Sigmoid colon (tissue), 7 donors: ENCODE measurements at places on chromosomes 6 and 20. TPM values are rescaled to one million over a fixed set of nuclear protein-coding genes. Genes with fewer than 3 reads are reported as not detected.

BMP2 gene
- total RNA-seq = 2.9 TPM

ROMO1 gene
- total RNA-seq = 486 TPM

PRR18 gene
- not detected for total RNA-seq

DNA sequence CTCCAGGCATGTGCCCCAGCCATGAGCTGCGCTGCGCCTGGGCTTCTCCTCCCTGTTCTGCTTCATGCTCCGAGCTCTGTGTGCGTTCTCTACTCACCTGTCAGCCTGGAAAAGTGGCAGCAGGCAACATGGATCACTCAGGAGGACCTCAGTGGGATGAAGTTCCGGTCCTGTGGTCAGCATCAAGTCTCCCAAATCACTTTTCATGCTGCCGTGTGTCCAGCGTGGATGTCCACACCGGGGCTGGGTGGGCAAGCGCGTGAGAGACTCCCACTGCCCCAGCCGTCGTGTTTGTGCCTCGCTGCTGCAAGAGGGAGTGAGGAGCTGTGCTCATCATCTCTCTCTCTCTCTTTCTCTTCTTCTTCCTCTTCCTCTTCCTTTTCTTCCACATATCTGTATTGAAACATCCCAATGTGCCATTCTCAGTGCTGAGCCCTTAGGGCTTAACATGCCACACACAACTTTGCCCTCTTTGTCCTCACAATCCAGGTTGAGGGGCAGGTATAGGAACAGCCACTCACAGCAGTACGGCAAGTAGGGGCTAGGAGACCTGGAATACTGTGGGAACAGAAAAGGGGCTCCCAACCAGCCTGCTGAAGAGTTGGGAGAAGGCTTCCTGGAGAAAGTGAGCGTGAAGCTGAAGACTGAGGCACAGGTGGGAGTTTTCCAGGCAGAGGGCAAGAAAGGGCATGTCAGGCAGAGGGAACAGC lies 3.8 kb upstream of the PDYN start:
- no peak for DNase-seq
- H3K36me3 ChIP-seq = no peaks in the 10 kb centered on the region
- H3K27me3 ChIP-seq = peaks cover 7% of the 10 kb centered on the region
- no peak overlapping the region for H3K4me3 ChIP-seq
- no peak overlapping the region for H3K27ac ChIP-seq
- no peaks in the 10 kb centered on the region for H3K4me1 ChIP-seq

DNA sequence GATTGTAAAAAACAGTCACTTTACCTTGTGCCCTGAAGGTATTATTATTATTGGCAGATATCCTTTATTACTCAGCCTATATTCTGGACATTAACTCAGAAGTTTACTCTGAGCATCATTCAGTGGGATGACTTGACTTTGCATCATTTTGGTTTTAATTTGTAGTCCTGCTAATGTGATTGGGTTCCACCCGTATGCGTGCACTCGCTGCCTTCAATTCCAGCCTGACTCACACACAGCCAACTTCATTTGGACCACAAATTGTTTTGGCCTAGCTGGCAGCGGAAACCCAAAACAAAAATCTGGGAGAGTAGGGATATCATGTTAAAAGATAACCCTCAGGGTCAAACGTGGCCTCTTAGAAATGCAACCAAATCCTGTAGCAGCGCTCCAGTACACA lies 704.4 kb upstream of the SLC35B3 start:
- H3K36me3 ChIP-seq = no peaks in the 10 kb centered on the region
- no peak overlapping the region for H3K27ac ChIP-seq
- H3K27me3 ChIP-seq = no peaks in the 10 kb centered on the region
- no peak for DNase-seq
- H3K4me1 ChIP-seq = peaks cover 4% of the 10 kb centered on the region
- no peak overlapping the region for H3K4me3 ChIP-seq

GRCh38 chr6:135215563-135215962 lies 34.5 kb downstream of the MYB start:
- H3K4me3 ChIP-seq = no peak overlapping the region
- H3K27ac ChIP-seq = no peak overlapping the region
- H3K4me1 ChIP-seq = no peaks in the 10 kb centered on the region
- H3K27me3 ChIP-seq = no peaks in the 10 kb centered on the region
- DNase-seq = no peak

GRCh38 chr20:22241609-22242008 lies 342.8 kb downstream of the FOXA2 start:
- DNase-seq = no peak
- no peaks in the 10 kb centered on the region for H3K36me3 ChIP-seq
- no peaks in the 10 kb centered on the region for H3K4me1 ChIP-seq

DNA sequence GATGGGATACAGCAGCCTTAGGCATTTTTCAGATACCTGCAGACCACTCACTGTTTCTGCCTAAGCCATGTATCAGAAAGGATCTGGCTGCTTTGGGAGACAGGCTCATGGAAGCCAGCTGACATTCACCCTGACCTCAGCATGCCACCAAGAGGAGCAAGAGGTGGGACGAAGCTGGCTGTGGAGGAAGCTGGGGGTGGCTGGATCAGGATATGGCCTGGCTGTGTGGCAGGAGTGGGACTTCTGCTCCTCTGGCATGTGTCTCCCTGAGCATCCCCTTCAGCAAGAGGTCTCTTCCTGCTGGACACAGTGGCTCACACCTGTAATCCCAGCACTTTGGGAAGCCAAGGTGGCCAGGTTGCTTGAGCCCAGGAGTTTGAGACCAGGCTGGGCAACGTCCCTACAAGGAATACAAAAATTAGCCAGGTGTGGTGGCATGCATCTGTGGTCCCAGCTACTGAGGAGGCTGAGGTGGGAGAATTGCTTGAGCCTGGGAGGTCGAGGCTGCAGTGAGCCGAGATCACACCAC lies 897 bp downstream of the ADIG start:
- no peaks in the 10 kb centered on the region for H3K36me3 ChIP-seq
- H3K27me3 ChIP-seq = no peaks in the 10 kb centered on the region
- H3K27ac ChIP-seq = no peak overlapping the region
- H3K4me3 ChIP-seq = no peak overlapping the region
- DNase-seq = no peak
- H3K4me1 ChIP-seq = no peaks in the 10 kb centered on the region

GRCh38 chr6:63904650-63905248 lies 269.1 kb downstream of the PHF3 start:
- no peaks in the 10 kb centered on the region for H3K36me3 ChIP-seq
- H3K27me3 ChIP-seq = no peaks in the 10 kb centered on the region
- H3K4me3 ChIP-seq = no peak overlapping the region
- H3K27ac ChIP-seq = no peak overlapping the region
- H3K4me1 ChIP-seq = no peaks in the 10 kb centered on the region
- DNase-seq = no peak

DNA sequence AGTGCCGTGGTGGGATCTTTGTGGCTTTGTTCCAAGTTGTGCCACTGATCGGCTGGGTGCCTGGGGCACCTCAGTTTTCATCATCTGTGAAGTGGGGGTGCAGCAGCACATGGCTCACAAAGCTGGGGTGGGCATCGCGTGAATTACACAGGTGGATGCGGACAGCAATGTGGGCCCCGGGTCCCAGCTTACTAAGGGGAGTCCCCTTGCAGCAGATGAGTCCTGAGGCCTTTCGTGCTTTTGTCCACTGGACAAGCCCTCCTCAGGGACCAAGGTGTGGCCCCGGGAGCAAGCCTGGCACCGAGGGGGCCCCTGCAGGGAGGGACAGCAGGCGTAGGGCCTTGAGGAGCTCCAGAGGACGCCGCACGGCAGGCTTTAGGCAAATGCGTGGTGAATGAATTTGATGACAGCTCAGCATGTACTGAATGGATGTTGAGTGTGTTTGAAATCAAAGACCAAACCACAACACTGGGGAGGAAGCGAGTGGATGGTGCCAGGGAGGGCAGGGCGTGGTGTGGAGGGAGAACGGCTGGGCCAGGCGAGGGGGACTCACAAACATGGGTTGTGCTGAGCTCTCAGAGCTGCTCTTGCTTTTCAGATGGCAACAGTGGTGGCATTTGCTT lies 53.2 kb downstream of the IRF4 start:
- H3K4me3 ChIP-seq = no peak overlapping the region
- no peaks in the 10 kb centered on the region for H3K4me1 ChIP-seq
- DNase-seq = no peak
- no peaks in the 10 kb centered on the region for H3K27me3 ChIP-seq
- no peaks in the 10 kb centered on the region for H3K36me3 ChIP-seq

DNA sequence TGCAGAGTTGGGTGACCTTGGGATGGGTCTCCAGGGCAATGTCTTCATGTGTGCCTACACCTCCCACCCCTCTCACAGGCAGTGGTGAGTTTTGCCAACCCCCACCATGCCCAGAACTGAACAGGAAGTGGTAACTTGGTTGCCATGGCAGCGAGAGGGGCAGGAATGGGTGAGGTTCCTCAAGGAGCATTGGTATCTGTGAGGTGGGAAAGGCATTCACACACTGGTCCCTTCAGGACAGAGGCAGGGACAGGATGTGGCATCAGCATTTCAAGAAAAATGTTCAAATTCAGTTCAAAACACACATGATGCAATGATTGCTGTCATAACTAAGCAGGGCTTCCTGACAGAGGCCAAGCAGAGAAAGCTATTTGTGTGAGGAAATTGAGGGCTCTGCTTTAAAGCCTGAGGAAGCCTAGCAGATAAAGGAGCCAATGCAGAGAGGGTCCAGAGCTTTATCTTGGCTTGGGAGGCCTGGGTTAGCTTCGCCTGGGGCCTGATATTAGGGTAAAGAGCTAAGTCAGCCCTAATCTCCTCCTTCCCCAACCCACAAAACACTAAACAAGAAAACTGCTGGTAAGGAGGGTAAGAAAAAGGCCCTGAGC lies 551 bp downstream of the TREML2 start:
- no peak overlapping the region for H3K27ac ChIP-seq
- H3K4me1 ChIP-seq = no peaks in the 10 kb centered on the region
- DNase-seq = no peak
- no peaks in the 10 kb centered on the region for H3K27me3 ChIP-seq
- no peaks in the 10 kb centered on the region for H3K36me3 ChIP-seq

- no peak overlapping the region for H3K27ac ChIP-seq
- H3K4me1 ChIP-seq = no peaks in the 10 kb centered on the region
- no peak for DNase-seq
- no peak overlapping the region for H3K4me3 ChIP-seq
- no peaks in the 10 kb centered on the region for H3K27me3 ChIP-seq
Observed at GRCh38 chr6:81589465-81590313, 162.8 kb downstream of the TENT5A start.

- H3K27me3 ChIP-seq = no peaks in the 10 kb centered on the region
- H3K36me3 ChIP-seq = no peaks in the 10 kb centered on the region
- DNase-seq = no peak
- no peaks in the 10 kb centered on the region for H3K4me1 ChIP-seq
- H3K4me3 ChIP-seq = no peak overlapping the region
- no peak overlapping the region for H3K27ac ChIP-seq
Observed at GRCh38 chr6:106910999-106911949, 63.3 kb downstream of the CD24 start.

DNA sequence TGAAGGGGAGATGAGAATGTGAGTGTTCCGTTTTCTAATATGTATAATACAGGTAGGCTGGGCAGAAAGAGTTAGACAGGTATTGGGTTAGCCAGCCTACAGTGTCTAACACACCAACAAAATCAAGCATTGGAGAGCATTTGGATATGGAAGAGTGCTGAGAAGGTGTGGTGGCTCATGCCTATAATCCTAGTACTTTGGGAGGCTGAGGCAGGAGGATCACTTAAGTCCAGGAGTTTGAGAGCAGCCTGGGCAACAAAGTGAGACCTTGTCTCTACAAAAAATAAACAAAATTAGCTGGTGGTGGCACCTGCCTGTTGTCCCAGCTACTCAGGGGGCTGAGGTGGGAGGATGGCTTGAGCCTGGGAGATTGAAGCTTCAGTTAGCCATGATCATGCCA lies 38.6 kb upstream of the SLC23A2 start:
- no peak overlapping the region for H3K4me3 ChIP-seq
- no peak for DNase-seq
- H3K36me3 ChIP-seq = no peaks in the 10 kb centered on the region
- H3K27me3 ChIP-seq = no peaks in the 10 kb centered on the region

GRCh38 chr6:166908811-166909210 lies 47.5 kb downstream of the RNASET2 start:
- H3K27ac ChIP-seq = no peak overlapping the region
- DNase-seq = no peak
- H3K27me3 ChIP-seq = no peaks in the 10 kb centered on the region
- no peak overlapping the region for H3K4me3 ChIP-seq
- no peaks in the 10 kb centered on the region for H3K36me3 ChIP-seq

GRCh38 chr20:58135441-58136148 lies 92.9 kb downstream of the ANKRD60 start:
- no peak overlapping the region for H3K27ac ChIP-seq
- H3K4me3 ChIP-seq = no peak overlapping the region
- peaks cover 20% of the 10 kb centered on the region for H3K27me3 ChIP-seq

DNA sequence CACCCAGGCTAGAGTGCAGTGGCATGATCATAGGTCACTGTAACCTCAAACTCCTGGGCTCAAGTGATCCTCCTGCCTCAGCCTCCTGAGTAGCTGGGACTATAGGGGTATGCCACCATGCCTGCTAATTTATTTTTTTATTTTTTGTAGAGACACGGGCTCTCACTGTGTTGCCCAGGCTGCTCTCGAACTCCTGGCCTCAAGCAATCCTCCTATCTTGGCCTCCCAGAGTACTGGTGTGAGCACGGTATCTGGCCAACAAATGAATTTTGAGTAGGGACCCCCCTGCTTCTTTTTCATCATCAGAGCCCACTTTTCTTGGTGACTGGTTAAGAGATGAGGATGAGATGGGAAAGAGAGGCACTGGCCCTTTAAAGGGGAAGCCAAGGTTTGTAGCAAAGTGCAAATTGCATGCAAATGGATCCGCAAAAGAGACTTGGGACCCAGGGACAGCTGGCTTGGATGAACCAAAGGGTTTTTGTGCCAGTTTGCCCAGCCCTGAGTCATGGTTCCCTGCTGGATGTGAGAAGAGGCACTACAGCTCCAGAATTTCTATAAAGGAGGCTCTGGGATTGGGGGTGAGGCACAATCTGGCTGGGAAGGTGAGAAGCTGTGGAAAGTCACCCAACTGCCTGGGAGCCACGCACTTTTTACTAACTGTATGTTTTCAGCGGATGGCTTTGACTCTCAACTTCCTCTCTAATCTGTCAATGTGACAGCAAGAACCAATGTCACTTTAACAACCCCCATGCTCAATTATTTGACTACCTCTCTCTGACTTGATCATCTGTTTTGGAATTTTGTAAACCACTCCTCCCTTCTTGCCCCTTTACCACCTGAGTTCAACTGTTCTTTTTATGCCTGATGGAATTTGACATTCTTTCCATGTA lies 58.7 kb upstream of the RNF24 start:
- DNase-seq = peak; percentile 12
- no peak overlapping the region for H3K4me3 ChIP-seq
- no peaks in the 10 kb centered on the region for H3K27me3 ChIP-seq
- H3K36me3 ChIP-seq = no peaks in the 10 kb centered on the region
- H3K4me1 ChIP-seq = peaks cover 11% of the 10 kb centered on the region
